ENCODE measurements at places on chromosomes 5 and 9.
A peak's percentile ranks its signal among the peaks of the same experiment; 100 is the strongest.

DNA sequence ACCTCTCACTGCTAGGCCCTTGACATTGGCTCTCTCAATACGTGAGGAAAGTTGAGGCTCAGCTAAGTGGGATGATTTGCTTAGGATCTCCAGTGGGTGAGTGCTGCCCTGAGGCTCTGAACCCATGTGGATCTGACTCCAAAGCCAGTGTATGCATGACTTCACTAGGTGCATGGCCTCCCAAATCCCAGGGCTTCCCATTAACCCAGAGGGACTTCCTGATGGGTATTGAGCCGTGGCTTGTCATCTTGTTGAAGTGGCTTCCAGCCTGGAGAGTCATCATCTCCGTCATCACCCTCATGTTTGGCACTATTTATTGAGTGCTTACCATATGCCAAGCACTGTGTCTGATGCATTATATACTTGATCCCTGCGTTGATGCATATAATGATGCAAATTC, 37.3 kb upstream of the TEX48 start:
- DNase-seq, result no peak

DNA sequence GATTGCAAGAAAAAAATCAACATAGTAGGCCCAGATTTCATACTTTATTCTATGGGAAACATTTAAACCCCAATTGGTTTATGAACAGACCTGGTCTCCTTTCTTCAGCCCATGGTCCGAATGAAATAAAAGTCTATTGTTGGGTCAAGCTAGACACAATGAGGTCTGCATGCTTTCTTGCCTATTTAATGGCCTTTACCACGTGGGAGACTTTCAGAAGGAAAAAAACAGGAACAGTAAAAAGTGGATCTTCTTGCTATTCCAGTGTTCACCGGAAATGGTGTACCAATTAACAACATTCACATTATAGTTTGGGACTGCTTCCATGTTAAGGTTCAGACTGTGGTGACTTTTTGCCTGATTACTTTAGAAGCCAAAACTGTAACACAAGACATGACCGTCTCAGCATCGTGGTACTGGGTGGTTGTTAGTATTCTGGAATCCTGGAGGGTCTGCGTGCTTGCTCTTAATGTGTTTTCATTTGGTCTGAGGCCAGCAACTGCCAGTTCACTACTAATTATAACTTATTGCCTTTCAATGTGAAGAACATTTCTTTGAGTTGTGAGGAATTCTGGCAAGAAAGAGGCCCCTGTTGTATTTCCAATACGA, 85.4 kb upstream of the PRRC1 start:
- DNase-seq, result no peak

GRCh38 chr9:5869315-5870019, 21.2 kb upstream of the MLANA start:
- no peak for DNase-seq

GRCh38 chr5:40410231-40410861, 269.4 kb upstream of the PTGER4 start:
- peak; percentile 76 for DNase-seq

GRCh38 chr5:44665101-44665701, 143.5 kb upstream of the MRPS30 start:
- no peak for DNase-seq

DNA sequence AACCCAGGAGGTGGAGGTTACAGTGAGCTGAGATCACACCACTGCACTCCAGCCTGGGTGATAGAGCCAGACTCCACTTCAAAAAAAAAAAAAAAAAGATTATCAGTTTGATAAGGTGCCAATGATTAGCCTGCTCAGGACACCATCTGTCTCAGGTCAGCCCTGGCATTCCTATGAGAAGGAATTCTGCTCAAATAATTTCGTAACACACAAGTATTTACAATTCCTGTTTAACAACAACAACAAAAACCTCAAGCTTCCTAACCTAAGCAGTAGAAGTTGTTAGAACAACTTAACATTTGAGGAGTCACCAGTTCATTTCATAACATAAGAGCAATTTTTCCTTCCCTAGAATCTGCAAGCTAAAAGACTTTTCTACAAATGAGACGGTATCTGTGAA, 85.0 kb downstream of the LHFPL2 start:
- no peak for DNase-seq

- DNase-seq, result no peak
These were observed 12.2 kb downstream of the IL9 start for GRCh38 chr5:135883441-135883840.
